ENCODE measurements at places on chromosomes 4 and X. TPM values are rescaled to one million over a fixed set of nuclear protein-coding genes. Genes with fewer than 3 reads are reported as not detected.
A peak's percentile ranks its signal among the peaks of the same experiment; 100 is the strongest.

- DNase-seq, result no peak
- no peak overlapping the region for H3K27ac ChIP-seq
- no peak overlapping the region for H3K4me3 ChIP-seq
- H3K27me3 ChIP-seq, result no peaks in the 10 kb centered on the region
These were observed 11.9 kb downstream of the CA5B start for GRCh38 chrX:15749642-15750610.

DNA sequence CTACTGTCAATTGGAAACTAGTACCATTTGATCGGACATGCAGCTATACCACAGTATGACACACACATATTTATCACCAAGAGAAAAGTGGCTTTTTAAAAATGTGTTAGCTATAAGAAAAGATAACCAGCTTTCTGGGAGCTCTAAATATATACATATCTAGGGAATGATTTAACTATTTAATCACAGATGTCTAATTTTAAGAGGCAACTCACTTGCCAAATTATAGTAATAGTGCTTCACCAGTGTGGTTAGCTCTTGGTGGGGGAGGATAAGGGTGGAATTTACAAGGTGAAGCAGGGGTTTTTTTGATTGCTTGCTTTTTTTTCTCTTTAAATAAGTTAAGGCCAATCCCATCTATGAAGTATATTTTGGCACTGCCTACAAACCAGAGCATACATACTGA lies 547.7 kb upstream of the DIPK2B start:
- H3K27me3 ChIP-seq, result no peaks in the 10 kb centered on the region
- peaks cover 51% of the 10 kb centered on the region for H3K36me3 ChIP-seq
- no peak overlapping the region for H3K4me3 ChIP-seq

- no peaks in the 10 kb centered on the region for H3K4me1 ChIP-seq
- H3K4me3 ChIP-seq, result no peak overlapping the region
- no peaks in the 10 kb centered on the region for H3K27me3 ChIP-seq
- no peaks in the 10 kb centered on the region for H3K36me3 ChIP-seq
These were observed 1.2 kb upstream of the MAGEE2 start for GRCh38 chrX:75786290-75786689.

COL4A5 gene
- total RNA-seq, result 57.1 TPM

STARD8 gene
- total RNA-seq, result 1.0 TPM

FMR1NB gene
- not detected for total RNA-seq

- H3K4me1 ChIP-seq, result peaks cover 13% of the 10 kb centered on the region
- peak overlapping the region; percentile 73 for H3K4me3 ChIP-seq
- H3K27me3 ChIP-seq, result no peaks in the 10 kb centered on the region
- no peak for DNase-seq
- no peak overlapping the region for H3K27ac ChIP-seq
- no peaks in the 10 kb centered on the region for H3K36me3 ChIP-seq
These were observed 1.3 kb downstream of the SLC9A7 start for GRCh38 chrX:46757593-46757992.

GRCh38 chrX:111260451-111260850 lies 9.8 kb downstream of the CAPN6 start:
- H3K27me3 ChIP-seq, result no peaks in the 10 kb centered on the region
- H3K4me1 ChIP-seq, result no peaks in the 10 kb centered on the region
- no peaks in the 10 kb centered on the region for H3K36me3 ChIP-seq
- no peak for DNase-seq
- no peak overlapping the region for H3K4me3 ChIP-seq

- H3K36me3 ChIP-seq, result no peaks in the 10 kb centered on the region
- peak; percentile 3 for DNase-seq
- H3K4me3 ChIP-seq, result no peak overlapping the region
- H3K27me3 ChIP-seq, result no peaks in the 10 kb centered on the region
- H3K27ac ChIP-seq, result no peak overlapping the region
These were observed 717.0 kb downstream of the CCSER1 start for GRCh38 chr4:90844241-90844640.

DNA sequence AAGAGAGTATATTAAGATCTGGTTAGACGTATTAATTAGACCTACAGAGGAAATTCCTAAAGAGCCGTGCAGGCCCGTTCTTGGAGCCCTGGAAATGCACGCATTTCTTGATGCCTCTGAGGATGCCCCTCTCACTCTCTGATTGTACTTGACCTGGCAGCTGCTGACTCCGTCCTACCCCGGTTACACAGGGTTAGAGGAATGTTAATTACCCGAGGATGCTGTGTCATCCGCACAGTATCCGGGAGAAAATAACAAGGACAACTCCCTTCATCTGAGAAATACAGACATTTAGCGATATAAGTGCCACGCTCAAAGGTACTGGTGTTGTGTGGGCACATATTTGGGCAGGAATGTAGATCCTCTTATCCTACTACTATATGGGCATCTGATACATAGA lies 404.6 kb upstream of the FAT1 start:
- no peak overlapping the region for H3K4me3 ChIP-seq
- no peaks in the 10 kb centered on the region for H3K36me3 ChIP-seq
- H3K27ac ChIP-seq, result peak overlapping the region; percentile 83
- peaks cover 24% of the 10 kb centered on the region for H3K4me1 ChIP-seq

- DNase-seq, result peak; percentile 43
- no peaks in the 10 kb centered on the region for H3K36me3 ChIP-seq
- H3K4me1 ChIP-seq, result peaks cover 27% of the 10 kb centered on the region
- H3K27ac ChIP-seq, result peak overlapping the region; percentile 47
- no peaks in the 10 kb centered on the region for H3K27me3 ChIP-seq
These were observed 112.8 kb upstream of the MAP3K15 start for GRCh38 chrX:19628011-19628575.

DNA sequence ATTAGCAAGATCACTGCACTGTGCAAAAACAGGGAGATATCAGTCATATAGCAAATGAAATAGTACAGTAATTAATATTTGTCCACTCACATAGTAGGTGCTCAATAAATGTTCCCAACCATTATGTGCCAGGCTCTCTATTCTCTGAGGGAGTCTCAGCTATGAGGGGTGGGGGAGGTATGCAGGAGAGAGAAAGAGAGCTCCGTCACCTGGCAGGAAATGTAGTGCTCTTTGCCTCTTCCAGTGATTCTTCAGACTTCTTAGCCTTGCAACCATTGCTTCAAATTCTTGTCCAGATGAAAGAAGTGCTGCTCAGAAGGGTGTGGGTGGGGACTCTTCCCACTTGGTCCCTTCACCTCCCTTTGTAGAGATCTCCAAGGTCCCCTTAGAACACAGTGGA lies 84.5 kb upstream of the SPRY1 start:
- H3K4me3 ChIP-seq, result no peak overlapping the region
- no peaks in the 10 kb centered on the region for H3K27me3 ChIP-seq
- no peak overlapping the region for H3K27ac ChIP-seq
- H3K36me3 ChIP-seq, result no peaks in the 10 kb centered on the region
- H3K4me1 ChIP-seq, result no peaks in the 10 kb centered on the region

- DNase-seq, result no peak
- H3K4me3 ChIP-seq, result no peak overlapping the region
- peaks cover 1% of the 10 kb centered on the region for H3K4me1 ChIP-seq
- H3K36me3 ChIP-seq, result no peaks in the 10 kb centered on the region
These were observed 156.1 kb downstream of the RAB28 start for GRCh38 chr4:13327991-13328390.

DNA sequence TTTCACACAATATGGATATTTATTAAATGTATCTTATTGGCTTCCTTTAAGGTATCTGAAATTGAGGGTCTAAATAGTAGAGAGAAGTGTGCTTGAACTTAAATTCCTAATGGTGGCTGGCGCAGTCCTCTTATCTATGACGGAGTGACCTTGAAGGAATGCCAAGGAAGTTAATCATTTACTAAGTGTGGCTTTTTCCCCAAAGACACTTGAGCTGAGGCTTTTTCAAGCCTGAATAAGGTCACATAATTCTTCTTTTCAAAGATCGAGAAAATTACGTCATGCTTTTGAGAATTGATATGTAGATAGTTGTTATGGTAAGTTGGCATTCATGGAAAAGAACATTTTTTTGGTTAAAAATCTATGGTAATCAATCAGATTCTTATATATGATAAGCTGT lies 11.7 kb upstream of the PRPS2 start:
- DNase-seq, result peak; percentile 6
- H3K27me3 ChIP-seq, result no peaks in the 10 kb centered on the region

DNA sequence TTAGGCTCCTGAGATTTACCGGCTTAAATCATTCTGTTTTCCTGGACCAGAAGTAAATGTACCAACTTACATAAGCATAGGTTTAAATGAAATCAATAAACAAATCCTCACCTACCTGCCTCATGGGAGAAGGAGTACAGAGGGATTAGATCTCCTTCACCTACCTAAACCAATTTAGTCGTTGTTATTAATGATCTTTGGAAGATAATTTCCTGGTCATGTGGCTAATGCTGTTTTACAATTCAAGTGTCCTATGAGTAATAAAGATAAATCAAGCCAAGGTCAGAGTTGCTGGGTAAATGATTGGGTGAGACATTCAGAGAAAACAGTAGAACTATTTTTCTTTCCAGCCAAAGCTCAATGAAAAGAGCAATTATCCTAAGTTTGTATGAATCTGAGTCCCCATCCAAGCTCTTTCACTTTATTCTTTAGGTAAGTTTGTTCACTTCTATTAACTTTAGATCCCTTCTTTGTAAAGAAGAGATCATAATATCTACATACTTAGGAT lies 423.0 kb upstream of the FAM241A start:
- no peak overlapping the region for H3K4me3 ChIP-seq
- H3K27me3 ChIP-seq, result no peaks in the 10 kb centered on the region
- H3K27ac ChIP-seq, result no peak overlapping the region
- no peaks in the 10 kb centered on the region for H3K36me3 ChIP-seq
- DNase-seq, result no peak

GRCh38 chr4:85522836-85523235 lies 47.9 kb downstream of the ARHGAP24 start:
- DNase-seq, result peak; percentile 15
- no peaks in the 10 kb centered on the region for H3K36me3 ChIP-seq
- no peak overlapping the region for H3K27ac ChIP-seq
- H3K27me3 ChIP-seq, result no peaks in the 10 kb centered on the region
- H3K4me3 ChIP-seq, result no peak overlapping the region
- H3K4me1 ChIP-seq, result peaks cover 6% of the 10 kb centered on the region

- H3K36me3 ChIP-seq, result no peaks in the 10 kb centered on the region
- H3K27ac ChIP-seq, result no peak overlapping the region
- no peak overlapping the region for H3K4me3 ChIP-seq
- no peaks in the 10 kb centered on the region for H3K4me1 ChIP-seq
- no peaks in the 10 kb centered on the region for H3K27me3 ChIP-seq
These were observed 105.5 kb upstream of the NEIL3 start for GRCh38 chr4:177204126-177204525.

EPHA5 gene
- total RNA-seq, result 1.3 TPM

- no peak for DNase-seq
- H3K36me3 ChIP-seq, result no peaks in the 10 kb centered on the region
- H3K27ac ChIP-seq, result peak overlapping the region; percentile 93
- H3K27me3 ChIP-seq, result no peaks in the 10 kb centered on the region
These were observed 67.4 kb downstream of the EDNRA start for GRCh38 chr4:147548256-147548655.

MAOB gene
- 0.77 TPM for total RNA-seq

HSFX1 gene
- total RNA-seq, result 0.75 TPM

DNA sequence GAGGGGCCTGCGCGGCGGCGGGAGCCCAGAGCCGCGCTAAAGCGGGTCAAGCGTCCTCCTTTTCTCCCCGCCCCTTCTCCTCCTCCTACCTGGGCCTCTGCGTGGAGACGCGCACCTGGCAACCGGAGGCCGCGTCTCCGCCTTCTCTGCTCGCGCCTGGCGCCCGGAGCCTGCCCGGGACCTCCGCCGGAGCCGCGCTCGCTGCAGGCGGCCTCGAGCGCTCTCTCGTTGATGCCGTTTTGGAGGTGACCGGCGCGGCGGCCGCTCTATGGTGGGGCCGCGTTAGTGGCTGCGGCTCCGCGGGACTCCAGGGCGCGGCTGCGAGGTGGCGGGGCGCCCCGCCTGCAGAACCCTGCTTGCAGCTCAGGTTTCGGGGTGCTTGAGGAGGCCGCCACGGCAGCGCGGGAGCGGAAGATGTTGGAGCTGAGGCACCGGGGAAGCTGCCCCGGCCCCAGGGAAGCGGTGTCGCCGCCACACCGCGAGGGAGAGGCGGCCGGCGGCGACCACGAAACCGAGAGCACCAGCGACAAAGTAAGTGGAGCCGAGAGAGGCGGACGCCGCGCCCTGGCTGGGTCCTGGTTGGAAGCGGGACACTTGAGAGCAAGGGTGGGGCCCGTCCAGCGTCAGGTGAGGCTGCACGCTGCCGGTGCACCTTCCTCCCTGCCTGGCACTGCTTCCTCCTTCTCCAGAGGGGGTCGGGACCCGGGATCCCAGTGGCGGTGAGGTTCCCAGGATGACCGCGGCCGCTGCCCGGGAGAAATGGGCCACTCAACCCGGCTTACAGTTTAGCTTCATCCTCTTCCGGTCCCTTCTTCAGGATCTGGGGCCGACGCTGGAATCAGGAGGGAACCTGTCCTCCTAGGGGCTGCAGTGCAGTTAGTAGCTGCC lies at the start of gene CDS1:
Gene CDS1, plus strand, starts transcription at position 140 of the 888 bp plus-strand sequence. Its CDS starts 275 bp downstream, at position 415.
- peaks cover 21% of the 10 kb centered on the region for H3K27me3 ChIP-seq
- no peak within 1 kb of the TSS for H3K27ac ChIP-seq
- no peak for DNase-seq
- peaks cover 8% of the 10 kb centered on the region for H3K4me1 ChIP-seq
- H3K4me3 ChIP-seq, result peak within 1 kb of the TSS; percentile 62

Measured in astrocyte (in vitro differentiated cells and primary cell).